ENCODE measurements at places on chromosomes 2 and 18.
A peak's percentile ranks its signal among the peaks of the same experiment; 100 is the strongest.

DNA sequence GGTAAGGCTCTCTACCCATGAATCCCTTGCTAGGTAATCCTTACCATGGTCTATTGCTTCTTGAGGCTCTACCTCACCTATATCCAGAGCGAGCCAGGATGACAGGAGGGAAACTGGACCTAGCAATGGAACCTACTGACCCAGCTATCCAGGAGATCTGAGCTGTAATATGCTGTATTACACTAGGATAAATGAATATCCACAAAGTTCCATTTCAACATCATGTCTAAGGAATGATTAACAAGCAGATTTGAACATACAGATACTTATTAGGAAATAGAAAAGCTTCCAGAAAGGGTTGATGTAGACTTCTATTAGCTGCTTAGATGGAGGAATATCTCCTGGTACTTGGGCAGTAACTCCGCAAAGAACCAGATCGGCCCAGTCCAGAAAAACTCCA, 110.1 kb downstream of the BAZ2B start:
- DNase-seq, result no peak

- DNase-seq, result no peak
These were observed 10.7 kb upstream of the CD226 start for GRCh38 chr18:69958422-69958821.

GRCh38 chr18:59279193-59279592, 5.9 kb upstream of the RAX start:
- DNase-seq, result no peak

DNA sequence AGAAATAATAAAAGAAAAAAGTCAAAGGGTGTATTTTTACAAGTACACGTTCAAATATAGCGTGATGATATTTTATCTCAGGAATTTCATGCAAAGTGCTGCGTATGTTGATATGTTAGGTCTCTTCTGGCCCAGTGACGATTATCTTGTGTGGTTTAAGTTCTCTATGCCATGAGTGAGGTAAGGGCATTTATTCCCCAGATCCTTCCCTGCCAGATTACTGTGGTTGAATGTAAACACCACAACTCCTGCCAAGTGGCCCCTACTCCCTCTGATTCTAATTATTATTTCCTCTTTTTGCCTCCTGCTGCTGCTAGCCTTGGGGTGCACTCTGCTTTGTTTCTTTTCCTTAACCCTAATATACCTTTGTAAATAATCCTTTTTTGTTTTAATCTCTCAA, 12.2 kb downstream of the SCN2A start:
- no peak for DNase-seq

DNA sequence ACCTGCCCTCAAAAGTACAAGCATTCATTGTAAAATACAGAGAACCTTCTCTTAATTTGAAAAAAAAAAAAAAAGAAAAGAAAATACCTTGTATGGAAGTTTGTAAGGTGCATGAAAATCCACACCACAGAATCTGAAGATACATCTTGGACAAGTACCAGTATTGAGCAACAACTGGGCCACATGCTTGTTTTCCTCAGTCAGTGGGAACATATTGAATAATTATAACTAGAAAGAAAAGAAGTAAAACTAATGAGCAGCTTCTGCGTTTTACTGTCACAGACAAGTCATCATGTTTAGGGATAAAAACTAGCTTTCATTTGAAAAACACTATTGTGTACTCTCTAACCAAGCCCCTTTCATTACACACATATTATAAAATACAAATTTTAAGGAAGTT, 5.8 kb upstream of the PEX13 start:
- DNase-seq, result no peak

DNA sequence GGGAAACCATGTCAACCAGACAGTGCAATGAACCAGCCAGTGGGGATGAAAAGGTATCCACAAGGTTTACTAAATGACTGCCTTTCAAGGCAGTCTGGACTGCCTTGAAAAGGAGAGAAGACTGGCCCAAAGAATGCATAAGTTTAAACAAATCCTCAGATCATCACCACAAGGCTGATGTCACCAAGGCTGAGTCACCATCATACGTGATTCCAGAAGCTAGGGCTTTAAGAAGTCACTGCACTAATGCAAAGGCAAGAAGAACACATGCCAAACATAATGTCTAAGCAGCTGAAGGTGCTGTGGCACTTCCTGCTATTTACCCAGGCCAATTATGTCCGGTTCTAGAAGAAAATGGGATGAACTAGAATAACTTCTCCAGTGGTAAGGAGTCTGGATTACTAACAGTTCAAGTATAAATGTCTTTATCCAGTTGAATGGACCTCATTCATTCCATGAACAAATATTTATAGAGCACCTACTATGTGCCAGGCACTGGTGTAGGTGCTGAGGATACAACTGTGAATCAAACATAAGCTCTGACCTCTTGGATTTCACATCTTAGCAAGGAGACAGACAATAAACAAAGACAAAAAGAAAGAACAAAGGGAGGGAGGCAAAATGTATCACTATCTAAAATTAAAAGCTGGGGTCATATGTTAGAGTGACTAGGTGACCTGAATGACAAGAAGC, 37.6 kb upstream of the ONECUT2 start:
- no peak for DNase-seq

- no peak for DNase-seq
These were observed 55.2 kb upstream of the MAPRE2 start for GRCh38 chr18:34985963-34986362.

GRCh38 chr2:226740039-226740648, 59.5 kb downstream of the IRS1 start:
- DNase-seq, result no peak

GRCh38 chr2:118061135-118061955, 26.9 kb upstream of the INSIG2 start:
- DNase-seq, result peak; percentile 35

- DNase-seq, result no peak
These were observed 35.7 kb downstream of the ODC1 start for GRCh38 chr2:10412380-10412779.

GRCh38 chr18:58843688-58844035, 21.0 kb upstream of the ZNF532 start:
- DNase-seq, result no peak

DNA sequence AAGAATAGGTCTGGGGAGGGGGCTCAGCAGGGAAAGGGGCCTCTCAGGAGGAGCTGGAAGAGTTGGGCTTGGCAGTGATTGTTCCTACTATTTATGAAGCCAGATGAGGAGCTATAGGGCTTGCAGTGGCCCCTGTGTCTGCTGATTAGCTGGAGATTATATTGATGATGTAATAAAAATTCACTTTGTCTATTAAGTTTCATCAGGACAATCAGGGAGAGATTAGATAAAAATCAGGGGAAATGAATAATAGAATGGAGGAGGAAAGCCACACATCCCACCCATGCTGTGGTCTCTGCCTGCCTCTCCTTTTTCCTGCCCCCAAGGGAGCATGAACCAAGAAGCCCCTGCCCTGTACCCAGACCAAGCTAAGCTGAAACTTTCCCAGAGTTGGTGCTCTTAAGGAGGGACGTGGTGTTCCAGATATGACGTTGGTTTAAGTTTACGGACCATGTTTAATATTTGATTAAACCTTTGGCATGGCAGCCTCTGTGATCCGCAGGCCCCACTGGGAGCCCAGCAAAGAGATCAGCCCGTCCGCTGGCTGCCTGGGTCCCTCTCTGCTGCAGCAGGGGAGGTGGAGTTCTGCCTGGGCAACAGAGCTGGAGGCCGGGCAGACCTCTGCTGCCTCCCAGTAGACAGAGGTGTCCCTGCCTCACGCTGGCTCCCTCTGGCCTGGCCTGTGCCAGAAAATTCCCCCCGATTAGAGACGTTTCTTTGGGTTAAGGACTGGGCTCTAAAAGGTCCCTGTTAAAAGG, 15.3 kb downstream of the CELF4 start:
- no peak for DNase-seq

DNA sequence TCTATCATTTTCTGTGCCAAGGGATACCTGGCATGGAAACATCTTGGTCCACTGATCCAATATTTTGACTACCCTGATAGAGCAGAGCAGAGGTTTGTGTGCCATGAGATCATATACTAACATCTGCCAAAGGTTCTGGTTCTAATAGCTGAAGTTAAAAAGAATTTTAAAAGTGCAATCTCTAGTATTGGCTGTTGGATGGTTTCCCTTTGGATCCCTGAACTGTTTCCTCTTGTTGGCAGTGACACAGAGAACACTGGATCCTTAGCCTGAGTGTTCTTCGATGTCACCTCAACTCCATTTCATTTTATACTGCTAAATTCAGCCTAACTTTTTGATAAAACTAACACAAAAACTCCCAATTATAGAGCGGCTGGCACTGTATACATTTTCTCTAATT, 169.3 kb upstream of the FBXO11 start:
- DNase-seq, result no peak

GRCh38 chr2:105445976-105446375, 47.1 kb upstream of the FHL2 start:
- DNase-seq, result no peak

DNA sequence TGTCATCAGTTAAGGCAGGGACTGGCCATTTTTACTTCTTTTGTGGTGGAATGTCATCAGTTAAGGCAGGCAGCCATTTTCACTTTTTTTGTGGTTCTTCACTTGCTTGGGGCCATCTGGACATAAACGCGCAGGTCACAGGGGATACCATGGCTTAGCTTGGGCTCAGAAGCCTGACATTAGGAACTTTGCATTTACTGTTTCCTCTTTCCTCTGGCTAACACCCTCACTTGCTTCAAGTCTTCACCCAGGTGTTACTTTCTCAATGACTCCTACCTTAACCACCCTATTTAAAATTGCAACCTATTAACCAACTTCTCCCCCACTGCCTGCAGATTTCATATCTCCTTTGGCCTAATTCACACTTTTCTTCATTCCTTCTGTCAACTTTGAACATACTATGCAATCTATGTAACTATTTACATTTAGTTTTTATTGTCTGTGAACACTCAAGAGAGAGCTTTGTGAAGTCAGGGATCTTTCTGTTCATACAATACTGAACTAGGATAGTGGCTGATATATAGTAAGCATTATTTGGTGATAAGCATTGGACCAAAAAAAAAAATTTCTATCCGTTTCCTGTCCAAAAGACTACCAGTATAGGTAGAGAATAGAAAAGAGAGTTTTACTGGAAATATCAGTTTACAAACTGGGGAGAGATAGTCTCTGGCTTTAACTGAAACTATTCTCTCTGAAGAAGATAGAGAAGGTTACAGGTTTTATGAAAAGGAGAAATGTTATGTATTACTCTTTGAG, 600.1 kb upstream of the ZNF804A start:
- no peak for DNase-seq

DNA sequence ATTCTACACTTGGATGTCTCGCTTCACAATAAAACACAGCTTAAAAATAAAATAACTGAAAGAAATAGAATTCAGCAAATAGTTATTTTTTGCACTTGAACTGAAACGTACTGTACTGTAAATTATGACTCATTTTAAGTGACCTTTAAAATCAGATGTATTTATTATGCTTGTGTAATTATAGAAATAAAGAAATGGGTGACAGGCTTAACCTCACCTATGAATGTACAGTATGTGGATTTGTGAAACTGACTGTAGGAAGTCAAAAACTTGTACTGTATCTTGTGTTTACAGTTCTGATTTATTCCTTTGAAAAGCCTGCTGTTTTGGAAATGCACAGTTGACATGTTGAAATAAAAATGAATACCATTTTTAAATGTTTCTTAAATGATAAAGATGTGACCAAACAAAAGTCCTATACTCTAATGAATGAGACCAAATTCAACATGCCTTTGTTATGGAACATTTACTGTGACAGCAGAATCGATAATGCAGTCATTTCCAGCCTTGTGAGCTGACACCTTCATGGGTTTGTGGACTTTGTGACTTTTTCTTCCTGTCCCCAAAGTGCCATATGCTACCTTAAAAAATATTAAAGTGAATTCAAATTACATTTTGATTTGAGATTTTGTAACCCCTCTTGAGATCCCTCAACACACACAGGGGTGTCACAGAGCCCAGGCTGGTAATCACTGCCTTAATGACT, 32.7 kb downstream of the NEMP2 start:
- no peak for DNase-seq

DNA sequence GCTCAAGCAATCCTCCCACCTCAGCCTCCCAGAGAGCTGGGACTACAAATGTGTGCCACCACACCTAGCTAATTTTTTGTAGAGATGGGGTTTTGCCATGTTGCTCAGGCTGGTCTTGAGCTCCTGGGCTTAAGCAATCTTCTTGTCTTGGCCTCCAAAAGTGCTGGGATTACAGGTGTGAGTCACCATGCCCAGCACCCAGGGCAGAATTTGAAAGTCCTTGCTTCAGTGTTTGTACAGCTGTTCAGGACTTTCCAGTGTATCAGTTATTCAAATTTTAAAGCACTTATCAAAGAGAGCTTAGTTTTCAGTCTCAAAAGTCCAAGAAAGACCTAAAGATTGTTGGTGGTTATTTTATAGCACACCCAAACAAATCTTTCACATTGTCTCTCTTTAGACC, 43.6 kb upstream of the VPS54 start:
- no peak for DNase-seq

DNA sequence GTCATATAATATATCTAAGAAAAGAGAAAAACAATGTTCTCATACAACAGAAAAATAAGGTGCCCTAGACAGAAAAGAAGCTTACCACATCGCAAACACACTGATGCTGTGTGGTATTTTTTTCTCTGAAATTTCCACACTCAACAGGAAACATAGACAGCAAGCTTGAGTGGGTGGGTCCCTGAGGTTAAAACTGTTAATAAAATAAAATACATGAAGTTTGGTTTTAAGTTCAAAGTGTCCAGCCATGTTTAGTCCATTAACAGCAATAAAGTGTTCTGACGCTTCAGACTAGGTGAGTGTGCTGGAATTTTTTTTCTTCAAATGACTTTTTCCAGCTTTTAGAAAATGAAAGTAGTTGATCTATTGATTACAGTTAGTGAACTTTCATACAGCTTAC, 83.3 kb upstream of the EPB41L5 start:
- no peak for DNase-seq

GRCh38 chr18:61400716-61401115, 67.5 kb downstream of the CDH20 start:
- no peak for DNase-seq

DNA sequence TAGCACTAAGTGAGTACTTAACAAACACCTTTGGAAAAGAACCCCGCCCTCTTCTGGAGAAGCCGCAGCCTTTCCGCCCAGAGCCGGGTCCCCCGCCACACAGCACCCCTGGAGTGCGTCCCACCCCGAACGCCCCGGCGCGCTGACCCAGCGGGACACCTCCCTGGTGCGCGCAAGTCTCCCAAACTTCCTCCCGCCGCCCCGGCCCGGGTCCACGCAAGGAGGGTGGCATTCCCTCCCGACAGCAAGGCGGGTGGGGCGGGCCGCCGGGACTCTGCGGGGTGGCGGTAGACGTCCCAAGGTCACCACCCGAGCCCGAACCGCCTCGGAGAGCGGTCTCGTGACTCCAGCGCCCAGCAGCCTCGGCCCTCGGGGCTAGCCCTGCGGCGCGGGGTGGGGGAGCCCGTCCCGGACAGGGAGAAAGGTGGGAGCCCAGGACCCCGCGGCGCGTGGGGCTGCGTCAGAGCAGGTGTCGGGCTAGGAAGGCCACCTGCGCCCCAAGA, 598 bp downstream of the CCDC93 start:
- no peak for DNase-seq
